ENCODE measurements at places on chromosomes 7 and 10.

DNA sequence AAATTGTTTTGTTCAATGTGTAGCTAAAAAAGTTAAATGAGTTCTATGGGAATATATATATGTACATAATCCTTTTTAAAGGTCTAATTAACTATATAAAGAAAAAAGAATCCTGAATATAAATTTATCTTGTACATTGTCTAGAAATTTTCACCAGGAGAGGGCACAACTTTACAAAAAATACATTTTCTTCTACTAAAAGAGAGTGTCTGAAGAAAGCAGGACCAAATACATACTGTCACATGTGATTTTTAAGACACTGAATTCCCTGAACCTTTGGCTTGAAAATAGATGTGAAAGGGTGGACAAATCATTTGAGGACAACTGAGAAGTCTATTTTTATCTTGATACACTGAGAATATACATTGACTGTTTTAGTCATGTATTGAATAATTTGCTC lies 204.3 kb downstream of the DGKB start:
- no peak for DNase-seq

DNA sequence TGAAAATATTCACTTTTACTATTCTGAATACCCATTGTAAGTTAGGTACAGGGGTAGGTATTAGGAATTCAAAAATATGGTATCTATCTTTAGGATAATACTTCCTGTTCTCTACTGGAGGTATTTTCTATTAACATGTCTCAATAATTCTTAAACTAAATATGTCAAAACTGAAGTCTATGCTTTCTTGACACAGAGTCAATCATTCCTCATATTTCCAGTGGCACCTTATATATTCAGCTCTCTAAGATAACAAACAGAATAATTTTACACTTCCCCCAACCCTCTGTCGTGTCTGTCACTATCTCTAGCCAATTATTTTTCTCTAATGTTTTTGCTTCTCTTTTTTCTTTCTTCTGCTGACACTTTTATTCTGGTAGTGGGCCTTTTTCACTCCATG lies 138.9 kb downstream of the TMEM26 start:
- DNase-seq = no peak

DNA sequence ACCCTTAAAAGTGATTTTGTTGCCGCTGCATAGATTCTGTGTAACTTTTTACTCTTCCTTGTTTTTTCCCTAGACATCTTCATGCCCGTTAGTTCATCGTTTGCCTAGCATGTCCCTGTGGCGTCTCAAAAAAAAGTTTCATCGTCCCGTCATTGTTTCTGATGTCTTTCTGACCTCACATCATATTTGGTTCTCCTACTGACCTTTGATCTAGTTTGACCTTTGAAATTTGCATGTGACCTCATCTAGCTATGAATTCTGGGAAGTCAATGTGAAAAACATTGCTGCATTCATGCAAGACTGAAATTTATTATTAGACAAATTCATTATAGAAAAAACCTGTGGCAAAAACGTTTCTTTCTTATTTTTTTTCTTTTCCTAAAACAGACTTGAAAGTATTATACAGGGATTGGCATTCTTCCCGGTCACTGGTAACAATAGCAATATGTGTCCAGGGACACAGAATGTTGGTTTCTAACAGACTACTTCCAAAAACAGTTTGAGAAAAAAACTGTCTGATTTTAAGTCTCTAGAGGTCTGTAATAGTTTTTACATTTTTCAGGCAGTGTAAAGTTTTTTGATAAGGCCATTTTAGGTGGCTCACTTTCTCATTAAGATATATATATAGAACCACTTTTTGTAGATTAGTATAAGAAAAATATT lies 280.9 kb downstream of the USP6NL start:
- no peak for DNase-seq

GRCh38 chr7:132580277-132580676 lies 4.0 kb upstream of the PLXNA4 start:
- no peak for DNase-seq

DNA sequence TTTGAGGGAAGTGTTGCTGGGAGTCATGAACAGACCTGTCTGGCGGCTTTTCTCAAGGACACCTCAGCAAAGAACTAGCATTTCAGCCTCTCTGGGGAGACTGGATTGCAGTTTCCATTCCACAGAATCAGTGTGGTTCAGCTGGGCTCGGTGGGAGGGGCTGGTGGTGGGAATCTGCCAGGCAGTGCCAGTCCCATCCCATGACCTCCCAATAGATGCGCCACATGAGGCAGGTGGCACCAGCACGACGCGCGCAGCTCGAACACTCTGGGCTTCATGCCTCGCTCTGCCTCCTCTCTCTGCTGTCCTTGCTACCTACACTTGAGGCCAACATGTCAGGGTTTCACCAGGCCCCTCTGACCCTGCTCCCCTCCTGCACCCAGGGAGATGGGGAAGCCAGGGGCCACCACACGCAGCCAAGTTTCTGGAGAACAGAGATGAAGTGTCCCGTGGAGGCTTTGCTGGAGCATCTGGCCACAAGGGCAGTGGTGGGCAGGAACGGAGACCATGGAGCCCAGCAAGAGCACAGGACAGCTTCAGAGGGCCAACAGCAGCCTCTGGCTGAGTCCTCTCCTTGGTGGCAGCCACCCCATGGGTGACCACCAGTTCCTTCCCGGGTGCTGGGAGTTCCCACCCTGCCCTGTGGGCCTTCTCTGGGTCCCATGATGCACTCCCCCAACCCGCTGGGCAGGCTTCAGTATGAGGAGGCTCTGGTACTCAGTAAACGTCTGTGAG lies 2.3 kb downstream of the NACAD start:
- DNase-seq = no peak
